ENCODE measurements at places on chromosomes 5 and 9. TPM values are rescaled to one million over a fixed set of nuclear protein-coding genes. Genes with fewer than 3 reads are reported as not detected.

Gene OTULINL
- total RNA-seq = 17.6 TPM

Gene C8G
- total RNA-seq = 0.90 TPM

Gene SLC34A3
- not detected for total RNA-seq

Gene SLC26A2
- total RNA-seq = 16.1 TPM

Gene SHISAL2B
- total RNA-seq = not detected

Gene FBN2
- 1.5 TPM for total RNA-seq

Gene AGXT2
- not detected for total RNA-seq

Gene SNCAIP
- total RNA-seq = 14.7 TPM

Gene TMEM267
- total RNA-seq = 11.1 TPM

Gene GRM6
- total RNA-seq = not detected
